ENCODE measurements at places on chromosomes 4 and X.

DNA sequence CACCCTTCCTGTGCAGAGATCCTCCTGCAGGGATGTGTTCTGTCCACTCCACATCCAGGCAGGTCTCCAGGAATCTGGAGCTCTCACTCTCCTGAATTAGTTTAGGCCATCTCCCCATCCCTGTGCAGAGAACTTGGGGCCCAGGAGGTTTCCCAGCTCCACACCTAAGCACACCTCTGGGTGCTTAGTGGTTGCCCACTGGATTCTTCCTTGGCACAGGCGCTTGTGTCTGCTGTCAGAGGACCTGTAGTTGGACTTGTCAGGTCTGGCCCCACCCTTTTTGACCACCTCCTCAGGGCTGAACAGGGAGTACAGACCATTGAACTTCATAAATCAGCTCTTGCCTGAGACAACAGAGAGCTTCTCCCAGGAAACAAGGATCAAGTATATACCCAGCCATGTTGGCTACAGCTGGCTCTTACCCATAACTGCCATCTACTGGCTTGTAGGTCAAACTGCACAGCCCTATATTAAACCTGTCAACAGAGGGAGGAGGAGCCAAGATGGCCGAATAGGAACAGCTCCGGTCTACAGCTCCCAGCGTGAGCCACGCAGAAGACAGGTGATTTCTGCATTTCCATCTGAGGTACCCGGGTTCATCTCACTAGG lies 275.5 kb downstream of the PPARGC1A start:
- DNase-seq: no peak

DNA sequence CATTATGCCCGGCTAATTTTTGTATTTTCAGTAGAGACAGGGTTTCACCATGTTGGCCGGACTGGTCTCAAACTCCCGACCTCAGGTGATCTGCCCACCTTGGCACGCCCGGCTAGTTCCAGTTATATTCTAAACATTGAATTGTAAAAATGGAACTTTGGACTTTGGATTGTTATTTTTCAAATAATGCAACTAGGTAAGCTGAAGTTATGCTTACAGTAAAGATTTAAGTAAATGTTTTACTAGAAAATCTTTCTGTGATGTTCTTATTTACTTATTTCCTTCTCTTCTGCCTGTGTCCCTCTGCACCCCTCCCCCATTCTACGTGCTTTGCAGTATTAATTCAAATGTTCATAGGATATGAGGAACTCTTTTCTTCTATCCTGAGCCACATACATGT lies 26.1 kb downstream of the GK start:
- DNase-seq: no peak

DNA sequence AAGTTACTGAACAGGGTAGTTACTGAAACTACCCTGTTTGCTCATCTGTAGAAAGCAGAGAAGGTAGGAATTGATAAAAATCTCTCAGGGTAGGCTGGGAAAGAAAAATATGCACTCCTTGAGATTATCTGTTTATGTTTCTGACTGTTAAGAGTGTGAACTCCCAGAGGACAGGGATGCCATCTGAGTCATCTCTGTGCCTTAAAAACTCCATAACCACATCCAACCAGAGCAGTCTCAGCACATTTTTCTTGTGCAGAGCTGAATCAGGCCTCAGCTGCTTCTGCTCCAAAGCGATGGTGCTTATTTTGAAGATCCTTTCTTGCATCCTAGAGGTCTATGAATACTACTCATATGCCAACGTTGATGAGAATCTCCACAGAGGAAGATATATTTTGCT lies 9.9 kb downstream of the CENPVL3 start:
- peak; percentile 10 for DNase-seq

DNA sequence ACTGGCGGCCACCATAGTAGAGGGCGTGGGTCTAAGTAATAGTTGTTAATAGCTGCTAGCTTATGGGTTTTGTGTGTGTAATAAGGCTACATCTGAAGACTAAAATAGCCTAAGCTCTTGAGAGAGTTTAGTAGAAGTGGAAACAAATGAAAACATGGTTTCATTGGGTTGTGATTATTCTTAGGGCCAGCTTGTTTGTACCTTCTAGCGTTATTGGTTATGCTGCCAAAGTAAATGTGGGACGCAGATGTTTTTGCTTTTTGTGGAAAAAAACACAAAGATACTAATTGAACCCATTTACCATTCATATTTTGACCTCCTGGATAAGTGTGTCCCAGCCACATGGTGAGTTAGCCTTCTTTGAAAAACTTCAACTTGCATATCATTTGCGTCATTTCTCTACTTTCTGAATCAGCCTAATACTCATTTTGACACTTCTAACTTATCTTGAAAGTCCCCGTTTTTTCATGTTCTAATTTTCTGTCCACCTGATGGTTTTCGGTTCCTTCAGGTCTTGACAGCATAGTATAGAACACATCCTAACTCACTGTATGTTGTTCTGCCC lies 305.3 kb downstream of the FRMPD4 start:
- no peak for DNase-seq

DNA sequence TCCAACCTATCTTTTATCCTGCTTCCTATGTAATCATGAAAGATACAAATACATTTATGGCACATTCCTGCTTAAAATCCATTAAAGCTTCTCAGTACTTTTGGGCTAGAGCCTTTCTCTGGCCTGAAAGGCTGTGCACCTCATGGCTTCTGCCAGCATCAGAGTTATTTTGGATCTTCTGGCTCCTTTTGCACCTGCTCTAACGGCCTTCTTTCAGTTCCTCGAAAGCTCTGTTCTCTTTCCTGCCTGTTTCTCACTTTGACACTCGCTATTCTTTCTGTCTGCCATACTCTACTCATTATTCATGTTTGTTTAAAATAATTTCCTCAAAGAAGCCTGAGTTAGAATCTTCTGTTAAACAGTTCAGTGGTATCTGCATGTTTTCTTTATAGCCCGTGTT lies 86.0 kb downstream of the LRP2BP start:
- no peak for DNase-seq

- peak; percentile 48 for DNase-seq
Observed at GRCh38 chr4:48602222-48602621, 112.2 kb downstream of the ZAR1 start.

- DNase-seq: no peak
Observed at GRCh38 chr4:68871809-68872642, 56.2 kb downstream of the UGT2B10 start.

DNA sequence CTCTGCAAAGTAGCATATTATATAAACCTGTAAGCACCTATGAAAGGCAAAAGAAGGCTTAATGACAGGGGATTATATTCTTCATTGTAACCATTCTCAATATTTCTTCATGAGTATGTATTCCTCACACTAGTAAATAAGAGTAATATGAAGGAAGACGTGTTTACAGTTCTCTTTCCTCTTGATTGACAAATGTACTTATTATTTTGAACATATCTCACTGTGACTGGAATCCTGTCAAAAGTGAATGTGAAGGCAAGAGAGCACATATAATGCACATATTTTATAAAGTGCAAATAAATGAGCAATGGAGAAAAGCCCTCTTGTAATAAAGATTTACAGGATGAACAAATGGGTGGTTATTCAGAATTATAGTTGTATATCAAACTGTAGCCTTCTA lies 19.7 kb downstream of the FAM47A start:
- DNase-seq: no peak

DNA sequence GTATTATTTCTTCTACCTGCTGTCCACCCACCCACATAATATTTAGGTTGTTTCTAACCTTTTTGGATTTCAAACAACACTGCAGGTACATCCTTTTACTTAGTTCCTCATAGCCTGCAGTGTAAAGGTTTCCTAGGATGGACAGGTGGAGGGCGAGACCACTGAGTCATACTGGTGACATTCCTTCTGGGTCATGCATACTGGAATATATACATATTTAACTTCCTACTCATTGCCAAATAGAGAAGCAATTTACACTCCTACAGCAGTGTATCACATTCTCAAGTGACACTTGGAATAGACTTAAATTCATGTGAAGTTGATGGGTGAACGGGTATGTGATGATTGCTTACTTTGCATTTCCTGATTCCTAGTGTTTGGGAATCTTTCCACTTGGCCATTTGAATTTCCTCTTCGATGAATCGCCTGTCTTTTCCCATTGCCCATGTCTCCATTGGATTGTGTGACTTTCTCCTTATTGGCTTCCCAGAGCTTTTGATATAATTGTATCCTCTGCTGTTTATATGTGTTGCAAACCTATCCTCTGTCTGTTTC lies 8.2 kb upstream of the PPP2R2C start:
- no peak for DNase-seq

GRCh38 chrX:12949927-12950656 lies 24.8 kb upstream of the TMSB4X start:
- DNase-seq: peak; percentile 81

GRCh38 chrX:134453631-134454030 lies 6.3 kb upstream of the HPRT1 start:
- DNase-seq: no peak

GRCh38 chr4:32485956-32486355 lies 1765.8 kb downstream of the PCDH7 start:
- no peak for DNase-seq

DNA sequence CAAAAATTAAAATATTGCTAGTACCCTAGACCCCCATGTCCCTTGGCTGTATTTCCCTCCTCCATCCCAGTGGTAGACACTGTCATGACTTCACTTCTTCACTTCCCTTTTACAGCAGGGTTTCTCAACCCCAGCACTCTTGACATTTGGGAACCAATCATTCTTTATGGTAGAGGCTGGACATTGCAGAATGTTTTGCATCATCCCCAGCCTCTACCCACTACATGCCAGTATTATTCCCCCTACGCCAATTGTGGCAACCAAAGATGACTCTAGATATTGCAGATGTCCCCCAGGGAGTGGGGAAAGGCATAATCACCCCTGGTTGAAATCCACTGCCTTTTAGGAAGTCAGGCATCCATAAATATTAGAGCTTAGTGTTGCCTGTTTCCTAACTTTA lies 138.6 kb downstream of the AMELX start:
- DNase-seq: no peak

DNA sequence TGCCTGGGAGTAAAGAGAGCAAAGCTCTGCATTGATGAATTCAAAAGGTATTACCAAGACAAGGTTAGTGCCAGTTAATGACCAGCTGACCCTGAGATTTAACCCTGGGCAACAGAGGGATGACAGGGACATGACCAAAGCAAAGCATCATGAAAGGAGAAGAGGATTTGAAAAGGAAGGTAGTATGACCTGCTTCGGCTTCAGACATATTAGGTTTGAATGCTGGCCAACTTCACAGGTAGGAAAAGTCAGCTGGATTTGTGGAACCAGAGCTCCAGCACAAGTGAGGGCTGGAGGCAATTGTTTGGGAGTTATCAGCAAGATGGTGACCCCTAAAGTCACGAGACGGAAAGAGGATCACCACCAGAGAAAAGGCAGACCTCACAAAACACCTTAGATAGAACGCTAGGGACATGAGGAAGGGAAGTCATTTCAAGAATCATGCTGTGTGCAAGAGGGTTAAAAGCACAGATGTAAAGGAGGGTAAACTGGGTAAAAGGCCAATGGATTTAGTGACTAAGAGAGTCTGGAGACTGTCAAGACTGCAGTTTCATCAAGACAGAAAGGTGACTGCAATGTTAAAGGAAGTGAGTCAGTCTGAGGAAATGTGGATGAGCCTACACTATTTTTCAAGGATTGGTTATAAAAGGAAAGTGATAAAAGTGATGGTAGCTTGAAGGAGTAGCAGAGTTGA lies 45.6 kb downstream of the SH3RF1 start:
- peak; percentile 80 for DNase-seq

DNA sequence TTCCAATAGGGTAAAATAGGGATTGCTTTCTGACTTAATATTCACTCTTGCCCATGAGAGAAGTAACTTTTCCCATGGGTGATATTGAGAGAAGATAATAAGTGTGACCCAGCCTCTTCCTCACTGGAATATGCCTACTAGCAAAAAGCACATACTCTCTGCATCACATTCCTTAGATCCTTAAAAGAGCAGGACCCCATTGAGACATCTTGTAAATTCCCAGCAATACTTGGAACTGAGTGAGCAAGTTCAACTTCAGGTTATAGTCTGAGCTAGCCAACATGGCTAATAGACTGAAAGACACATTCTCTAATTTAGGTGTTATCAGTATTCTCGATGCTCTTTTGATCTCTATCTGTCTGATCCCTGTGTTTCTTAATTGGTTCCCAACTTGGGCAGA lies 1372.3 kb downstream of the STIM2 start:
- no peak for DNase-seq

- no peak for DNase-seq
Observed at GRCh38 chr4:155444721-155445120, 68.0 kb upstream of the MAP9 start.

DNA sequence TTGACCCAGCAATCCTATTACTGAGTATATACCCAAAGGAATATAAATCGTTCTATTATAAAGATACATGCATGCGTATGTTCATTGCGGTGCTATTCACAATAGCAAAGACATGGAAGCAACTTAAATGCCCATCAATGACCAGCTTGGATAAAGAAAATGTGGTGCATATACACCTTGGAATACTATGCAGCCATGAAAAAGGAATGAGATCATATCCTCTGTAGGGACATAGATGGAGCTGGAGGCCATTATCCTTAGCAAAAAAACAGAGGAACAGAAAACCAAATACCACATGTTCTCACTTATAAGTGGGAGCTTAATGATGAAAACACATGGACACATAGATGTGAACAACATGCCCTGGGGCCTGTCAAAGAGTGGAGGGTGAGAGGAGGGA lies 124.1 kb upstream of the AFF2 start:
- no peak for DNase-seq

DNA sequence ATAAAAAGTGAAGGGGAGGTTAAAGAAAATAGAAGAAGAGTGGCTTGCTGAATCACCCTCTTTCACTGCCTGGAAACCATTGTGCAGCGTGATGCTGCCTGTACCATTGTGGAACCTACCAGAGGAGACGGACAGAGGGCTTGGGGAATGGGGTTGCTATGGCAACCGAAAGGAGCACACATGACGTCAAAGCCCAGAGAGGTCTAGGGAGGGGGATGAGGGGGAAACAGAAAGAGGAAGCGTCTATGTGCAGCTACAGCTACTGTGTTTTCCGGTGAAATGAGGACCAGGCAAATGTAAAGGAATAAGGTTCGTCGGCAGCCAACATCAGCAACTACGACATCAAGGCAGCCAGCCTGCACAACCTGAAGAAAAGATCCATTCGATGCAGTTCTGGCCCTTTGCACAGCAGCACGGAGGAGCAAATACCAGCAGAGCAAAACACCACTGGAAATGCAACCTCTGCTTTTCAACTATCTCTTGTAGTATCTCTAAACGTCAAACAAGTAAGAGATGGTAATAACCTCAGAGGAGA lies at the start of gene MAPK10:
Gene MAPK10, minus strand, starts transcription at position 110 of the 535 bp plus-strand sequence.
- DNase-seq: peak; percentile 42

GRCh38 chr4:106287353-106287969 lies 28.5 kb downstream of the TBCK start:
- DNase-seq: peak; percentile 52

DNA sequence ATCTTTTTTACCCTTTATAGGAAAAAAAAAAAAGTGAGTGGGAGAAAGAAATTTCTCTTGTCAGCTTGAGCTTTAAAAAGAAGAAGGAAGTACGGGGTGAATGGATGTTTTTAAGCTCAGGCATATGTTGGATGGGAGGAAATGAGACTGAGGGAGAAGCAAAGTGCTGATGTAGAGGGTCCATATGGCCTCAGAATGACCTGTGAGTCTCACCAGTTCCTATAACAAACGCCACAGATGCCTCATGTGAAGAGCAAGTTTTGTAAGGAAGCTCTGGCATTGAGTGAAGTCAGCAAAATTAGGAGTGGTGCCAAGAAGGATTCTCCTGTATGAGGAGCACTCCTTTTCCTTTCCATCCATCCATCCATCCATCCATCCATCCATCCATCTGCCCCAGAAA lies 214.6 kb downstream of the PTTG2 start:
- no peak for DNase-seq
